ENCODE measurements at places on chromosomes 11 and 22.

DNA sequence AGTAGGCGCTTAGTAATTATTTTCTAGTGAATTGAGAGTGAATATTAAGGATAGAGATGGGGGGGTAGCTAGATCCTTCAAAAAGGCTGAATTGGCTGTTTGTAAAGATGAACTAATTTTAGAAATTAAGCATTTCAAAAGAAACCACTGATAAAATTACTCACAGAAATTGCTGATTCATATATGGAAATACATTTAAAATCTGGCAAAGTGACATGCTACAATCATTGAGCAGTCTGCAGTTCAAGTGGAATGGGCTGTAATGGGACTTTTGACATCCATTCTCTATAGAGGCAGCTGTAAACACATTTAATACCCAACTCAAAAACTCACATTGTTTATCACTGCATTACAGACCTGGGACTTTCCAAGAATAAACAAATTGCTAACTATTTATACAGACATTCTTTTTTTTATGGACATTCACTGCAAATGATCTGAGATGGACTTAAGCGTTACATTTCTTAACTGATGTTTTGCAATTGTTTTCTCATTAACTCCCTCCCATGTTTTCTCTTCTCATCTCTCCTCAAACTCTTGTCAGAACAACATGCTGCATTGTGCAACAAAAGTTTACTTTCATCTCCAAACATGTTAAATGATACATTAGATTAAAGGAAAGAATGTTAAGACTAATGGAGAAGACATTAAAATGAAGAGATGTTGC, 42.1 kb upstream of the MMP7 start:
- DNase-seq: no peak

GRCh38 chr11:76610371-76610770, 60.2 kb downstream of the LRRC32 start:
- DNase-seq: no peak

GRCh38 chr11:6755303-6755952, 16.3 kb downstream of the OR2AG2 start:
- peak; percentile 15 for DNase-seq

GRCh38 chr11:106625566-106625965, 392.7 kb downstream of the GUCY1A2 start:
- DNase-seq: no peak

Data from thymus (tissue), 14 donors.